Astrocyte of the cerebellum (primary cell): ENCODE measurements at places on chromosomes 3 and 15.

DNA sequence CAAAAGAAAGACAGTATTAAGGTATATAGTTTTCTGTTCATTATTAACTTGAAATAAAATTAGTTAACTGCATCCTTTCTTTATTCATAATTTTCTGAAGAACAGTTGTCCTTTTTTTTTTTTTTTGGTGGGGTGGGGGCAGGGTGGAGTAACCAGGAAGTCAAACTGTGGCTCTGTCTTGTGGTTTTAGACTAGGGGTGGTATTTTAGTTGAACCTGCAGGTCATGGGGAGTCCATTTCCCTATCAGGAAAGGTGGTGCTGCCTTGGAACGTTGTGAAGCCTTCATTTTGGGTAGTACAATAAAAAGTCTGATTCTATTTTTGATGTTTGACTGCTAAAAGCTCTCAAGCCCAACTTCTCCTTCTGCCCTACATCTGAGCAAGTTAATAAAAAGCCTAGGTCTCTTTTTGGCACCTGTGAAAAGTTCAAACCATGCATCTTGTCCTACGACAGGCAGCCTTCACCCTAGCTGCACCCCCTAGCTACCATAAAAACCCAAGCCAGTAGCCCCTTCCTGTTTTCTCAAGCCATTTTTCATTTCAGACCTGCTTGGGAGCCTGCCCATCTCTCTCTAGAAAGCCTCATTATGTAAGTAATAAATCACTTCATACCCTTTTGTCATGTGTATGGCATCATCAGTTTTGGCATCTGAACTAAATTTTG is 31.2 kb upstream of the RIOX2 start:
- no peak for DNase-seq

DNA sequence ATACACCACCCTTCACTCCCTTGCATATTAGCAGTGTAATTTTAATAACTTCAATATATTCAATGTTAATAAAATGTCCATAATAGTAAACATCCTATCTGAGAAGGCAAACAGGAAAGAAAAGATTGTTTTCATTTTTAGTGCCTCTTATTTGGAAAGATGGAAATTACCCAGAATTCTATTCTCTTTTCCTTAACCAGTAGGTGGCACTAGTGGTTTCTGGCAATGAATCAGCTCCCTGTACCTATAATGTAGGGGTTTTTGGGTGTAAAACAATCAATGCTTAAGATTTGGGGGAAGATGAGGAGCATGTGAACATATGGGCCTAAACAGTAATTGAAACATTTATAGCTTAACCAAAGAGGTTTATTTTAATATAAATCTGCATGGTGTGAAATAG is 5.7 kb upstream of the SEMA6D start:
- DNase-seq = no peak

DNA sequence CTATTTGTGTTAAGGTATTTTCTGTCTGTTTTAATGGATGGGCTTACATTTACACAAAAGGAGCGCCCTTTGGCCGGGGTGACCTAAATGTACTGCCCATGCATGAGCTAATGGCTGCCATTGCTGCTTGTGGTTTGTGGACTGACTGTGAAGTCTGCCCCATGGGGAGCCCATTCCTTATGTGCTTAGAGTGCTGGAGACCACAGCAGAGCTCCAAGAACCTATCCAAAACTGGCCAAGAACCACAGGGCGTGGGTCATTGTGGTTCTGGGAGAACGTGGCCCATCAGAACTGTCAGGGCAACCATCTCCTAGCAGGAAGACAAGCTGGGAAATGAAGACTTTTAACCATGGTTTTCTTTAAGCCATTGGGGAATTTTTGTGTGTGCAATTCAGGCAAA is 105.3 kb downstream of the CHDH start:
- peak; percentile 83 for DNase-seq

GRCh38 chr3:56970461-56970879 is 90.0 kb upstream of the SPATA12 start:
- no peak for DNase-seq

- DNase-seq = no peak
These were observed 8.2 kb downstream of the RBPMS2 start for GRCh38 chr15:64767203-64767602.

GRCh38 chr3:159796226-159796625 is 192.4 kb upstream of the IL12A start:
- DNase-seq = no peak

- DNase-seq = no peak
These were observed 113.0 kb upstream of the PTPRG start for GRCh38 chr3:61448378-61448777.

DNA sequence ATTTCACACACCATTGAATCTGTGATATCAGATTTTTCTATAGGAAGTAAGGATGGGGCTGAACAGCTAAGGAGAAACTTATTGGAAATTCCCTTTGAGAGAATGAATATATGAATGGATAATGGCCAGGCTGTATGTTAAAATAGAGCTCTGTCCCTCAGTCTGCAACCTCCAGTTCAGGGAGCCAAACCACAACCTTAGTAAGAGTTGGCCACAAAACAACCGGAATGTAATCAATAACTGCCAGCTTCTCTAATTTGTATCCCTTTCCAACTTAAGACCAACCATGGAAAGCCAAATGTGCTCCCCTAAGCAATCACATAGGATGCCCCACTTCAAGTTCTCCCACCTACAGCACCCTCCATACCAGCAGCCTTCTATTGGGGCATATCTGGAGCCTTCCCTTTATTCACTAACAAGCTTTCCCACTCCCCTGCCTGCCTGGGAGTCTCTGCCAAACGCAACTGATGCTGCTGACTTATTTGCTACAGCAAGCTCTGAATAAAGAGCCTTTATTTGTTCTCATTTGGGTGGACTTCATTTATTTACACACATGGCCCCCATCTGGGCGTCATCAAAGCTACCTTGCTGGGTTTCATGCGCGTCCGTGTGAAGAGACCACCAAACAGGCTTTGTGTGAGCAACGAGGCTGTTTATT is 75.4 kb upstream of the LARS2 start:
- DNase-seq = no peak

GRCh38 chr3:172415323-172415722 is 32.9 kb downstream of the GHSR start:
- DNase-seq = no peak
